ENCODE measurements at places on chromosomes 5 and 9.

GRCh38 chr9:123120131-123120530 is 86.7 kb downstream of the GPR21 start:
- DNase-seq = no peak

GRCh38 chr5:42929871-42930270 is 110.2 kb downstream of the ANXA2R start:
- no peak for DNase-seq

GRCh38 chr9:128244837-128245231 is 31.0 kb downstream of the GOLGA2 start:
- no peak for DNase-seq

GRCh38 chr9:135684691-135685090 is 14.6 kb downstream of the SOHLH1 start:
- no peak for DNase-seq

DNA sequence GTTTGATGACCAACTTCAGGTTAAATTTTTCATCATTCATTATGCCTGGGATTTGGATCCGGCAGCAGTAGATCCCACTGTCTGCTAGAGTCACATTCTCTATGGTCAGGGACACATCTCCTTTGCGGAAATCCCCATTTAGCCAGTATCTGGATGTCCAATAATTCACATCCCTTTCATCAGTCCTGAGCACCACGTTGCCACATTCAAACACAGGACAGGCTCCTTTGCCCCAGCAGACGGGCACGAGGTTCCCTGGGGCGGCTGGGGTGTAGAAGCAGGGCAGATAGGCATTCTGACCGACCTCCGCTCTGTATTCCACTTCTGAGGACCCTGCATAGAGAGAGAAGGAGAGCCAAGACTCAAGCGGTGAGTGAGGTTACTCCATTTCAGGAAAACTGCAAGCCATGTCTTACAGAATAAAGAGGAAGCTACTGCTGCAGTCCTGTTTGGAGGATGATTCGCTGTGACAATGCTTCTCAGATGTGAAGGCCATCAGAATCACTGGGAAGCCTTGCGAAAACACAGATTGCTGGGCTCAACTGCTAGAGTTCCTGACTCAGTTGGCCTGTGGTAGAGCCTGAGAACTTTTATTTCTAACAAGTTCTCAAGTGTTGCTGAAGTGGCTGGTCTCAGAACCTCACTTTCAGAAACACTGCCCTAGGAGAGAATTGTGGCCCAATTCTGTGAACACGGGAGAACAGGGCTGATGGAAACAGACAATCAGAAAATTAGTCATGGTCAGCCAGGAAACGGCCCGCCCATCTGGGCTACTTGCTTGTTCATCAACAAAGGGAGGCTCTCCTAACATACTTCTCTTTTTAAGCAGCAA is 2.0 kb downstream of the HAVCR2 start:
- no peak for DNase-seq

- DNase-seq = no peak
These were observed 78.3 kb upstream of the TNFSF8 start for GRCh38 chr9:115008536-115009270.

DNA sequence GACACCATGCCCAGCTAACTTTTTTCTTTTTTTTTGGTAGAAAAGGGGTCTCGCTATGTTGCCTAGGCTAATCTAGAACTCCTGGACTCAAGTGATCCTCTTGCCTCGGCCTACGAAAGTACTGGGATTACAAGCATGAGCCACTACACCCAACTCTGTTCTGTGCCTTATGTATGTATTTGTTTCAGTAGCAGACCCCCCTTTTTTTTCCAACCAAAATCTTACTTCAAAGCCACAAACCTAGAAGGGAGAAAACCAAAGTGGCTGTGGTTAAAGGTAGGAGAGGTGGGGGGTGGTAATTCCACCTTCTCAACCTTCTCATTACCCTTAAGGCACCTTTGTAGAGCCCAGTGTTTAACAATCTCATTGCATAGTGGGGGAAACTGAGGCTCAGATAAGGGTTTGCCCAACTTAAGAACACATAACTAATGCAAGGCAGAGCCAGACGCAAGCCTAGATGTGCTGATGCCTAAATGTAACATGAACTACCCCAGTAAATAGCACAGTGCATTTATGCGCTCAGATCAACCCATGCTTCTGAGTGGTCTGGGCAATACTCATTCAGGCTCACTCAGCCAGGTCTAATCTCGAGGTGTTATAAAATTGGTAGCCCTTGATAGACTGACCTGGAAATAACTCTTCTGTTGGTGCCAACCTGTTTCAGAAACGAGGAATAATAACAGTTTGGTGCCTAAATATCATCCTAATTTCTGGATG is 33.0 kb downstream of the ITK start:
- DNase-seq = no peak

GRCh38 chr9:85443190-85443598 is 298.6 kb downstream of the AGTPBP1 start:
- DNase-seq = no peak

- no peak for DNase-seq
These were observed 132.7 kb downstream of the PDE4D start for GRCh38 chr5:59760785-59761348.

DNA sequence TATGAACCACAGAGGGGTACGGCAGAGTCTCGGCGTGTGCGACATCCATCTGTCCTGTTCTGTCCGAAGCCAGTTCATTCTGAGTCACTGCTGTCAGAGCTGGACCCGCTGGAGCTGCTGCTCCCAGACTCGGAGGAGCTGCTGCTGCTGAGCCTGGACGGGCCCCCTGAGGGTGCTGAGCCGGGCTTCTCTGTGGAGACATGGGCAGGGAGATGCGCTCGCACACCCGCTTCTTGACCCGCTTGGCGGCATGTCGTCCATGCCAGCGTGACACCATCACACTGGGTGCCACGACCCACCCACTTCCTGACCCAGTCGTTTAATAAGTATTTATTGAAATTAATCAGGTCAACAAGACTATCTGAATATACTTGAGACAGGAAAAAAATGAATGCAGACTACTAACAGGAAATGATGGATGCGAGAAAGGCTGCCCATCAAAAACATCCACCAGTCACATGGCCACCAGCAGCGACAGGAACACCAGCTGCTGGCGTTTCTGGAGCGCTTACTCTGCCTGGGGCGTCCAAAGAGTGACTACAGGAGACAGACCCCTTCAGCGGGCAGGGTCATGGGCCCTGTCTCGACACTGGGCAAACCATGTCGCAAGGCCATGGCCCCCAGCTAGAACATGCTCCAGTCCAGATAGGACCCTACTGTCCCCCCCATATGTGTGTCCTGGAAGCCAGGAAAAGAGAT is 8.4 kb downstream of the BRD3OS start:
- no peak for DNase-seq

DNA sequence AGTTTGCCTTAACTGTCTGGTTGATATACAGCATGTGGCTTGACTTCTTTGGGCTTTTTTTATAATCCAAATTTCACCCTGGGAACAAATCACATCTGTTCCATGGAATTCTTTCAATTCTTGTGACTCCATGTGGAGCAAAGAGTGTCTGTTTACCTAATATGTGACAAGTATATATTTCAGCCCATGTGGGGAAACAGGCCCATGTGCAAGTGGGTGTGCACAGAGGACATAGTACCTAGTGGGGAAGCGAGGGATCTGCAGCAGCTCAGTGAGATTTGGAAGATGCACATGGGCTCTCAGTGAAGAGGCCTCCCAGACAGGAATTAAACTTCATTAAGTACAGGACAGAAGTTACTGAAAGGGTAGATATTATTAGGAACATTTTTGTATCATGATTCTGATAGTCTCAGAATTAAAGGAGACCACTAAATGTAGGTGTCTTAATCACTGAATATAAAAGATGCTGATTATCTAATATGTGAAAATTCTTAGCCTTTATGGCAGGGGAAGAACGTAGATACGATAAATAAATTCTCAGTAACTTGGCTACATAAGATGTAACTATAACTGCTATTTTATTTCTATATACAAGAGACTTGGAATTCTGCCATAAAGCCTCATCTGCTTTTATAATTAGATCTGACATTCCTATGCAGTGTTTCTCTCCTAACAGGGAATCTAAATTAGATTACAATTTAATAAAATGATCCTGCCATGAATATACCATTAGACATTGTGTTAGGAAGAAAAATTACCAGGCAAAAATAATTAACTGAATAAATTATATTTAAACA is 181.2 kb downstream of the SLC12A2 start:
- no peak for DNase-seq

Data from stimulated activated CD4-positive, alpha-beta T cell treated with anti-CD3 and anti-CD28 coated beads, Interleukin-2, amount 100 ng/mL, for 4 hours (primary cell).